ENCODE measurements at places on chromosomes 6 and 20.

DNA sequence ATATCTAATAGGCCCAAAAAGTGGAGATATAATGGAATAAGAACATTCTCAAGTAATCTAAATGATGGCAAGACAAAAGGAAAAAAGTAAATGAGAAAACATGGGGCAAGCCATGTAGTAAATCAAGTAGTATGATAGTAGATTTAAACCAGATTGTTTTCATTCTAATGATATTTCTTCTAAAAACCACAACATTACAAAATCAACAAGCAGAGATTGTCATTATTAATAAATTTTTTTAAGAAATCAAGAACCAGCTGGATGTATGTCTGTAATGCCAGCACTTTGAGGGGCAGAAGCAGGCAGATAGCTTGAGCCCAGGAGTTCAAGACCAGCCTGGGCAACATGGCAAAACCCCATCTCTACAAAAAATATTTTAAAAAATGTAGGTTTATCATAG, 155.0 kb downstream of the RNGTT start:
- DNase-seq = no peak

DNA sequence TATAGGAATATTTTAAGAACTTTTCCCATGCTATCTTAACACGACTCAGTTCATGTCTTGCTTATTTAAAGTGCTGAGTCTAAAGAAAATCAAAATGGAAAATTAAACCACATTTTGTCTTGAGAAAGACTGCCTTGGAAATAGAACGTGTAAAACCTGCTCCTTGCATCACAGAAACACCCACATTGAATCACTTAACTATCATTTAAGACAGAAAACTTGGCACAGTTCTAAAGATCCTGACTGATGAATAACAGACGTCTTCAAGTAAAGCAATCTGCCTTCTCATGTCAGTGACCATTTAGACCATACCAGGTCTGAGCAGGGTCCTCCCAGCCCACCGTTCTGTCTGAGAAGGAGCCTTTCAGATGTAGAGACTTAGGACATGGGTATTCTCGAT, 7.4 kb downstream of the PERP start:
- peak; percentile 81 for DNase-seq

- DNase-seq = no peak
These were observed 16.5 kb upstream of the EFHC1 start for GRCh38 chr6:52403627-52404026.

GRCh38 chr6:5763871-5764270, 242.9 kb downstream of the NRN1 start:
- DNase-seq = no peak

GRCh38 chr20:58098571-58098970, 129.9 kb downstream of the ANKRD60 start:
- no peak for DNase-seq

GRCh38 chr6:30944051-30944450, 3.3 kb downstream of the MUCL3 start:
- no peak for DNase-seq

DNA sequence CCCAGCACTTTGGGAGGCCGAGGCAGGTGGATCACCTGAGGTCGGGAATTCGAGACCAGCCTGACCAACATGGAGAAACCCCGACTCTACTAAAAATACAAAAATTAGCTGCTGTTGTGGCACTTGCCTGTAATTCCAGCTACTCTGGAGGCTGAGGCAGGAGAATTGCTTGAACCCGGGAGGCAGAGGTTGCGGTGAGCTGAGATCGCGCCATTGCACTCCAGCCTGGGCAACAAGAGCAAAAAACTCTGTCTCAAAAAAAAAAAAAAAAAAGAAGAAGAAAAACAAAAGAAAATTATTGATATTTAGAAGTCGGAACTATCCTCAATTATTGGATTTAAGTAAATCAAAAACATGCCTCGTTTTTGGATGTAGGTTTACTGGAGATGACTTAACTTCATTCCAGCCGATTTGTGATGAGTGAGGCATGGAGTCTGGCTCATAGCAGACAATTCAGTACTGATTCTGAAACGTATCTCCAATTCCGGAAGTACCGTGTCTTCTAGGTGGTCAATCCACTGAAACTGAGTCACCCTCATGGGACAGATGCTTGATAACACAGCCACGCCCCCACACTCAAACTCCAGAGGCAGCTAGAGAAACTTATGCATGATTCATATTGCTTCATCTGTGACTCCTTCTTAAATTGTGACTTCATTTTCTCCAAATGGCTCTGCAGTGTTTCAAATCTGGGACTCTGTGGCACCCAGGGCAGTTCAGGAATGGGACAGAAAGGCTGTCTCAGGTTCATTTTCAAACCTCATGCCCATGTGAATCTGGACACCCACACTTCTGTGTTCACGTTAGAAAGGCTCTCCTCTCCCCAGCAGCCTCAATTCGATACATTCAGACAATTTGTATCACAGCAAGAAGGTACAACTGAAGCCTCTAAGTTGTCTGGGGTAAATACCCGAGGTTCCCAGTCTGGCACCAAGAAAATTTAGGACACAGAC, 110.4 kb upstream of the ARMC2 start:
- DNase-seq = peak; percentile 99

GRCh38 chr6:11231564-11232192, 790 bp downstream of the NEDD9 start:
- DNase-seq = peak; percentile 69

DNA sequence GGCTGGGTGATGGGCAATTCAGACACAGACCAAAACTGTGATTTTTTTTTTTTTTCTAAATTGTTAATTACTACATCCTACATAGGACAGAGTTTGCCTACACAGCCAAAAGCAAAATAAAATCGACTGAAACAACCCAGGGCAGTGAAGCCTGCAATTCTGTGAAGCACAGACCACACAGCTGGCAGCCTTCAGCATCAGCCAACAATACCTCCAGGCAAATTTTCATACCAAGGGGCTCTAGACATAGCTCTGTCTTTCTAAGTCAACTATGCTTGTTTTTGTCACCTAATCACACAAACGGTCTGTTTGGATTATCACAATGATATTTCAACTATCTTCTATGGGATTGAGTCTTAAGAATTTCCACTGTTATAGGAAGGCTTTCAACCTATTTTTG, 17.6 kb downstream of the RMND1 start:
- DNase-seq = no peak

- no peak for DNase-seq
These were observed 281.5 kb upstream of the QKI start for GRCh38 chr6:163133017-163133416.

- DNase-seq = peak; percentile 87
These were observed 10.5 kb downstream of the RAE1 start for GRCh38 chr20:57361517-57361916.

DNA sequence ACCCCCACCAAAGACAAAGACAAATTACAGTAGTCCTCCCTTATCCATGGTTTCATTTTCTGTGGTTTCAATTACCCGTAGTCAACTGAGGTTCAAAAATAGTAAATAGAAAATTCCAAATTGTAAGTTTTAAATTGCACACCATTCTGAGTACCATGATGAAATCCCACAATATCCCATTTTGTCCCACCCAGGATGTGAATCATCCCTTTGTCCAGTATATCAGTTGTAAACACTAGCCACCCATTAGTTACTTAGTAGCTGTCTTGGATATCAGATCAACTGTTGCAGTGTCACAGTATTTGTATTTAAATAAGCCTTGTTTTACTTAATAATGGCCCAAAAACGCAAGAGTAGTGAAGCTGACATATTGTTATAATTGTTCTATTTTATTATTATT, 364.0 kb upstream of the ARID1B start:
- peak; percentile 32 for DNase-seq

All from cardiac fibroblast (primary cell).